ENCODE measurements at places on chromosomes 7 and 10. TPM values are rescaled to one million over a fixed set of nuclear protein-coding genes. Genes with fewer than 3 reads are reported as not detected.

CACNA2D1 gene
- polyA plus RNA-seq: 7.0 TPM

RAPGEF5 gene
- polyA plus RNA-seq: 5.7 TPM

NPC1L1 gene
- under 0.01 TPM for polyA plus RNA-seq

FRMD4A gene
- polyA plus RNA-seq: 18.2 TPM

RSPH10B2 gene
- 0.06 TPM for polyA plus RNA-seq

DOCK1 gene
- 7.8 TPM for polyA plus RNA-seq

ATG9B gene
- 0.59 TPM for polyA plus RNA-seq

SLC13A1 gene
- not detected for polyA plus RNA-seq

SLC18A3 gene
- polyA plus RNA-seq: not detected

AKR1D1 gene
- polyA plus RNA-seq: not detected

FKBP6 gene
- not detected for polyA plus RNA-seq

NRF1 gene
- 9.6 TPM for polyA plus RNA-seq

GPR85 gene
- polyA plus RNA-seq: 0.58 TPM

PPP3CB gene
- polyA plus RNA-seq: 36.6 TPM

AKR1C8 gene
- not detected for polyA plus RNA-seq

TEX47 gene
- not detected for polyA plus RNA-seq

ELFN1 gene
- 5.7 TPM for polyA plus RNA-seq

DNAAF5 gene
- 12.8 TPM for polyA plus RNA-seq

MEST gene
- polyA plus RNA-seq: 4.5 TPM
